Frontal cortex (tissue), 4 donors: ENCODE measurements at places on chromosomes 13 and 19. TPM values are rescaled to one million over a fixed set of nuclear protein-coding genes. Genes with fewer than 3 reads are reported as not detected.

Gene SLC39A3
- total RNA-seq, result 24.9 TPM

Gene OCEL1
- 0.82 TPM for total RNA-seq

Gene TPTE2
- 0.41 TPM for total RNA-seq

Gene CGB5
- not detected for total RNA-seq

Gene ZNF414
- 2.4 TPM for total RNA-seq

Gene LILRA1
- not detected for total RNA-seq

Gene NANOS2
- total RNA-seq, result not detected

Gene DAZAP1
- 43.6 TPM for total RNA-seq

Gene ZGLP1
- total RNA-seq, result 1.6 TPM

Gene TMPRSS9
- total RNA-seq, result 0.41 TPM

Gene BLOC1S3
- 3.3 TPM for total RNA-seq

DNA sequence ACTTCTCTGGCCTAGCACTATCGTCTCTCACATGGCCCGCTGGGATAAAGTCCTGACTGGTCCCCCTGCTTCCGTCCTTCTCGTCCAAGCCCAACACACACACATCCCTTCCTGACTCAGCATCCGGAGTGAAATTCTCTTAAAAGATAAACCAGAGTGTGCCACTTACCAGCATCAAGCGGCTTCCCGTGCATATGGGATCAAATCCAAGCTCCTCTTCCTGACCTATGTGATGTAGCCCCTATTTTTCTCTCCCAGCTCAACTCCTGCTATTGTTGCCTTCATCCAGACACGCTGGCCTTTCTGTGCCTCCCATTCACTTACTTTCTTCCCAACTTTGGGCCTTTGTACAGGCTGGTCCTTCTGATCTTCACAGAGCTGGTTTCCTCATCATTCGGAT lies 530.4 kb downstream of the DIAPH3 start:
- DNase-seq, result no peak

DNA sequence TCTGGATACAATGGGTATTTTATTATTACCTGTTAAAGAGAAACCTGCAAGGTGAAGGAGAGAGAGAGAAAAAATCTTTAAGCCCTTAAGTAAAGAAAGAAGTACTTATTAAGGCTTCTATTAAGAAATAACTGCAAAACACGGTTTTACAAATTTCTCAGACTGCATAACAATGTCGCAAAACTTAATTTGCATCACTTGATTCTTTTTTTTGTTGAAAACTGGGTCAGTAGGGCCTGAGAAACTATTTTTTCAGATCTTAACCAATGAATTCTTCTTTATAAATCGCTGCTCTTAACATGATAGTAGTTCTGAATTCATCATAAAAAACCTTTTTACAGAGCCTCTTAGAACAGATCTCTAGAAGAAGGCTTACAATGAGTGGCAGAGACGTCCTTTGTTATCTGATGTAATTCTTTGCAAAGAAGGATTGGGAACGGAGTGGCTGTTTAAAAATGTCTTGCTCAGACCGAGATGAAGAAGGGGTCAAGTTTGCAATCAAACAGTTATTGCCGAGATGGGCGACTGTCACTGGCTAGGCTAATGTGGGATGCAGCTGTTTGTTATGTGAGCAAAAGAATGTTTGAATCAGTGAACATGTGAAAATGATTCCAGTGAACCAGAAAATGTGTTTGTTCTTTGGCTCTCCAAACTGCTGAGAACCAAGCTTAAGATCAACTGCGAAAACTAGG lies 76.3 kb downstream of the ZNF536 start:
- no peak for DNase-seq

DNA sequence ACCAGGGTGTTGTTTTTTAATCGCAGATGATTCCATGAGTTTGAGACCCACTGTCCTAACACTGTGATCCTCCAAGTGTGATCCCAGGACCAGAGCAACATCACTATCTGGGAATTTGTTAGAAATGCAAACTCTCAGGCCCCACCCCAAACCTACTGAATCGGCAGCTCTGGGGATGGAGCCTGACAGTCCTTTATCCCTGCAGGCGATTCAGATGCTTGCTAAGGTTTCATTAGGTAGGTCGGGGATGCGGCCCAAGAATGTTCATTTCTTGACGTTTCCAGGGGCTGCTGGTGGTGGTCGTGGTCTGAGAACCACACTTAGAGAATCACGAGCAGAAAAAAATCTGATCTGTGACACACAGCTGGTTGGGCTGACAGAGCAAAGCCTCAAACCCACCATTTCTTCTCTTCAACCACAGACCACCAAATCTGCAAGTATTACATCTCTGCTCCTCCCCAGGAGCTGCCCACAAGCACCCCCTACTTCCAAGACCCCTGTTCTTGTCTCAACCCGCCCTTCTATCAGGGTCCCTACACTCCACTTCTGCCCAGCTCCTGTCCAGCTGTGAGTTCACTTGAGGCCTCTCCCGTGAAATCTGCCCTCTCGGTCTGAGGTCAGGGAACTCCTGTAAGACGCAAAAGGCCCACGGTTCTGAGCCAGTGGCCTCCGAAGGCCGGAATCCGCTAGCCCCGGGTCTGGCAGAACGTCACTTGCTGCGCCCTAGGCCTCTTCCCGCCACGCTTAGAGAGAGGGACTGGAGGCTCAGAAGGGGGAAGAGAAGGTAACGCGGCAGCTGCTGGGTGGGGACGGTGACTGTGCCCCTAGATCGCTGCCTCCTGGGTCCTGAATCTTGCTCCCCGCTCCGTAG lies 1.1 kb upstream of the FARP1 start:
- no peak for DNase-seq

- DNase-seq, result no peak
Measured at GRCh38 chr13:111160648-111161047, 45.5 kb downstream of the ARHGEF7 start.

GRCh38 chr13:30857018-30857417 lies 49.1 kb upstream of the MEDAG start:
- DNase-seq, result no peak

- no peak for DNase-seq
Measured at GRCh38 chr19:8138201-8138600, 11.2 kb downstream of the FBN3 start.

- no peak for DNase-seq
Measured at GRCh38 chr19:6694147-6694815, 24.3 kb upstream of the TNFSF14 start.

DNA sequence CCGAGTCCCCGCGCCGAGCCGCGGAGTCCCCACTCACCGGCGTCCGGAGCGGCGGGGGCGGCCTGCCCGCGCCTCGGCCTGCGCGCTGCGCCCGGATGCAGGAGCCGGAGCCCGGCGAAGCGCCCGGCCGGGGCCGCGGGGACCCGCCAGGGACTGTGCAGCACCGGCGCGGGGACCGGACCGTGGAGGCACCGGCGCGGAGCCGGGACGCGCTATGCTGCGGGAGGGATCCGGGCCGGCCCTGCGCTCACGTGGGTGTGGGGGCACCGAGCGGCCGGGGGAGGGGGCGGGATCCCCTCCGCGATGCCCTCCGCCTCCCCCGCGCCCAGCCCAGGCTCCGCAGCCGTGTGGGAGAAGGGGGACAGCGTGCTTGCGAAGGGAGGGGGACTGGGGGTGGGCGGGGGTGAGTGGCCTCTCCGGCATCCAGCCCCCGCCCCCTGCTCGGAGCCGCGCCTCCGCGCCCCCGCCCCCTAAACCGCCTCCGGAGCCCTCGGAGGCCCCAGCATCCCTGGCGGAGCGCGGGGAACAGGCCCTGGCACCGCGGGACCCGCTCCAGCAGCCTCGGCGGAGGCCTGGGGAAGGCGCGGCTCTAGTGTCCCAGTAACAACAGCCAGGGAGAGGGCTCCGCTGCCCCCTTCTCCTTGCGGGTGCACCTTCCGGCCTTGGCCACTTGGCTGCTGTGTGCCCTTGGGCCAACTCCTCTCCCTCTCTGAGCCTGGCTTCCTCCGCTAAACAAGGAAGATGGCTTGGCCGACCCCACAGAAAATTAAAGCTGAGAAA lies at the start of gene SLC1A6:
Gene SLC1A6, minus strand, starts transcription at position 389 of the 780 bp plus-strand sequence. CDS start 6,954 bp downstream, outside the sequence.
- peak; percentile 37 for DNase-seq

DNA sequence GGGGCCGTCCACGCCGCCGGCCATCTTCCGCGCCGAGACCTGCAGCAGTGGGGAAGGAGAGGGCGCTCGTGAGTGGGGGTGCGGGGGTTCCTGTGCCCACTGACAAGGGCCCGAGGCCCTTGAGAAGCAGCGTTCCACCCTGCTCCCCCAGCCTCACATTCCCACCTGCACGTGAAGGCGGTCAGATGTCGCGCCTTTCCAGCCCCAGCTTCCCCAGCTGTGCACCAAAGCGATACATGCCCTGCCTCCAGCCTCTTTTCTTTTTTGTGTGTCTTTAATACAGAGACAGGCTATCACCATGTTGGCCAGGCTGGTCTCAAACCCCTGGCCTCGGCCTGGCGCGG lies 11.5 kb downstream of the ZBTB7A start:
- no peak for DNase-seq

DNA sequence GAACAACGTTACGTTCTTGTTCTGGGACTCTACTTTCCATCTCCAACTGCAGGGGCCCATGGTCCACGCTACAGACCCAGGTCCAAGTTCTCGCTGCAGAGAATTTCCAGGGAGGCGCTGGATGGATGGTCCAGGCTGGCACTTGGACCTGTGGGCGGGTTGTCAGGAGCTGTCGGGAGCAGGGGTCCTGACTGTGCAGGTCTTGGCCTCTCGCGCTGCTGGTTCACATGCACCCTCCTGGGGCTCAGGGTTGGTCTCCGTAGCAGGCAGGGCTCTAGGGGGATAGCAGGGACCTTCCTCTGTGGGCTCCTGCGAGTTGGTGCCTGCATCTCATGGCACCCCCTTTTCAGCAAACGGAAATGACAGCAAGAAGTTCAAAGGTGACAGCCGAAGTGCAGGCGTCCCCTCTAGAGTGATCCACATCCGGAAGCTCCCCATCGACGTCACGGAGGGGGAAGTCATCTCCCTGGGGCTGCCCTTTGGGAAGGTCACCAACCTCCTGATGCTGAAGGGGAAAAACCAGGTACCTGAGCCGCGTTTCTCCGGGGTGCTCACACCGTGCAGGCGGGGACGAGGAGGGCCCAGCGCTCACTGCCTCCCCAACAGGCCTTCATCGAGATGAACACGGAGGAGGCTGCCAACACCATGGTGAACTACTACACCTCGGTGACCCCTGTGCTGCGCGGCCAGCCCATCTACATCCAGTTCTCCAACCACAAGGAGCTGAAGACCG lies 6.6 kb downstream of the PTBP1 start:
- no peak for DNase-seq

DNA sequence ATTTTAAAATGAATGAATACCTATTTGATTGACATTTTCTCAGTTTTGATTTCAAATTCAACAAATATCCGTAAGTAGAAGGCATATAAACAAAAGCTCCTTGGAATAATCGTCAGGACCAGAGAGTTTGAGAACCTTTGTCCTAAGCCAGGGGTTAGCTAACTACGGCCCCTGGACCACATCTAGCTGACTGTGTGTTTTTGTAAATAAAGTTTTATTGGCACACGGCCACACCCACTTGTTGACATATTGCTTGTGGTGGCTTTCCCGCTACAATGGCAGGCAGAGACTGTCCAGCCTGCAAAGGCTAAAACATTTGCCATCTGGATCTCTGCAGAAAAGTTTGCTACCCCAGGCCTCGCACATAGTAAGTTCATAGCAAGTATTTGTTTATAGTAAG lies 83.4 kb downstream of the GNG7 start:
- DNase-seq, result no peak

GRCh38 chr13:34162544-34162933 lies 344.6 kb downstream of the RFC3 start:
- DNase-seq, result no peak

GRCh38 chr19:8702350-8702749 lies 3.8 kb upstream of the ACTL9 start:
- no peak for DNase-seq

DNA sequence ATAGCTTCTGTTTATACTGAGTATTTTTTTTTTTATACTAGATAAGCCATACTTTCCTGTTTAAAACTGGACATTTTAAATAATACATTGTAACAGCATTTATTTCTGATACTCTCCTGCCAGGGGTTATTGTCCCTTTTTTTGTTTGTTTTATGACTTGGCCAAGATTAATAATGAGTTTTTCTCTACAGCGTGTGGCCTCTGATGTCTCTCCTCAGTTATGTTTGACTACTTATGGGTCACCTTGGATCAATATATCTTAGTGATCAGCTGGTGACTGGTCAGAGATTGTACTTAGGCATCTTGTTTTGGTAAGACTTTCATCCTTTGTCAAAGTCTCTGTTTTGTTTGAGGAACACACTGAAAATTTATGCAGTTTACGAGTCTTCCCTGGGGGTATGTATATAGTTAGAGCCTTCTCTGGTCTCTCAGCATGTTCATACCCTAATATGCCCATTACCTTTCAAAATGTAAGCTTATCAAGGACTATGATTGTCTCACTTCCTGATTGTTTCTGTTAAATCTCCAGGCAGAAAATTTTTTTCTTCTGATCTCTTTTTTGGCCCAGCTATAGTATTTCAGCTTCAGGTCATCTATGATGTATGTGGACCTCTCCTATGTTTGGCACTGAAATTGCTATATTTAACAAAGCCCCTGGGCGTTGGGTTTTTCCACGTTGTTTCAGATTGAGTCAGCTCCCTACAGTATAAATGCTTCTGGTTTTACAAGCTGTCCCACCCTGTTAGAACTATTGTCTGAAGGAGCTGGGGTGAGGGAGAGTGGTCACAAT lies 87.9 kb downstream of the URI1 start:
- DNase-seq, result no peak

- peak; percentile 45 for DNase-seq
Measured at GRCh38 chr19:38506723-38507550, 73.4 kb downstream of the RYR1 start.

DNA sequence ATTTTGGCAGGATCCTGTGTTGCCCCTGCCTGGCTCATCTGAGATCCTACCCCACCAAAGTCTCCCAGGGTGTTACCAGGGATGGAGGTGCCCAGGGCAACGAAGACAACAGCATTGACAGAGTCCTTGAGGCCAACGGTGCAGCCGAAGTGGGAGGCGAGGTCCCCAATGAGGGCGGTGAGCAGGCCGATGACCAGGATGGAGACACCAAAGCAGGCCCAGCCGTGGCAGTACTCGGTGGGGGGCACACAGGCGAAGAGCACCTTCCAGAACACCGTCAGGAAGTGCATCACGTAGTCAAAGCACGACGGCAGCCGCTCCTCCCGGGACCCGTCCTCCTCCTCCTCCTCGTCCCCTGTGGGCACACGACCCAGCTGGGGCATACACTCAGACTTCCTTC lies 12.8 kb upstream of the MEIS3 start:
- no peak for DNase-seq

- DNase-seq, result no peak
Measured at GRCh38 chr13:63731896-63732295, 2316.2 kb upstream of the PCDH20 start.

DNA sequence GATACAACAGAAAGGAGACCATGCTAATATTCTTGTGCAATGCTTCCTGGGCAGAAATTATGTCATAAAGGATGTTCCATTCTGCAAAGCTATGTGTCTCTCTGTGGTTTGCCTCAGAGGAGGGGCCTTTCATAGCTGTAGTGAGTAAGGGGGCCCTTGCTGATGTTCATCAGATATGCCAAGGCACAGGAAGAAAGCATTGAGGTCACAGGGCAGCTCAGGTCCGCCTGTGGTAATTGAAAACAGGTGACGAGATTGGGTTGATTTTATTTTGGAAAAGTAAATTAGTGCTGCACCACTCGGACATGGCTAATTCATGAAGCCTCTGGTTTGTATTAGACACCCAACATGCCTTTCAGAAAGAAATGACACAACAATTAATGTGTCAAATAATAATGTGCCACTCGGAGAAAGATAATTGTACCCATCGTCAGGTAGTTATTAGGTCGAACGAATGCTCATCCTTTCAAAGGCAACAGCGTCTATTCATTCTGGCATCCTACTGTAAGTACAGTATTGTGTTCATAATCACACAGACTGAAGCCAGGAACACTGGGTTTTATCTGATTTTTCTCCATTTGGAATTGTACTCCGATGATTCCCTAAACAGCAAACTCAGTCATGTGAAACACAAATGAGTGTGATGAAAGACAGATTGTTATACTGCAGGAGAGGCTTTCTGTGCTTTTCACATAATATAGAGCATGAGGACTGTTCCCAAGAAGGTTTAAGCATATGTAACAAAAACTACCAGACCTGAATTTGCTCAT lies 421.6 kb upstream of the KLF12 start:
- no peak for DNase-seq
